ENCODE measurements at places on chromosomes 2 and 18. TPM values are rescaled to one million over a fixed set of nuclear protein-coding genes. Genes with fewer than 3 reads are reported as not detected.

Gene KLHL14
- total RNA-seq = 9.5 TPM

Gene MAPK4
- 0.29 TPM for total RNA-seq

Gene C2orf92
- total RNA-seq = 10.4 TPM

Gene TUBA4B
- total RNA-seq = 0.43 TPM

Gene ZNF532
- 32.4 TPM for total RNA-seq

Gene CROCC2
- total RNA-seq = not detected

Gene PDE11A
- 2.3 TPM for total RNA-seq

Gene DYNAP
- total RNA-seq = not detected

Gene SLC19A3
- total RNA-seq = 0.51 TPM

Gene FAM117B
- 7.2 TPM for total RNA-seq

Gene TDRD15
- total RNA-seq = under 0.01 TPM

Gene CABLES1
- 12.6 TPM for total RNA-seq

Gene NFE2L2
- 53.0 TPM for total RNA-seq

Gene SERPINB7
- not detected for total RNA-seq

Gene AGXT
- not detected for total RNA-seq

Gene SCYGR3
- total RNA-seq = not detected

Gene FAM124B
- total RNA-seq = 7.3 TPM

Gene HADHA
- total RNA-seq = 94.7 TPM

Gene CRACDL
- total RNA-seq = 14.6 TPM

Gene STARD6
- total RNA-seq = not detected

Gene SMAD2
- 107 TPM for total RNA-seq

Gene OSBPL6
- 1.8 TPM for total RNA-seq

Gene PARD3B
- 35.8 TPM for total RNA-seq

Gene SP9
- not detected for total RNA-seq

Gene C1QL2
- total RNA-seq = not detected

Gene EFEMP1
- 296 TPM for total RNA-seq

Gene SPC25
- 9.5 TPM for total RNA-seq

Gene TRIM54
- 0.88 TPM for total RNA-seq

Measured in uterus (tissue), 4 donors.